Heart left ventricle (tissue), 16 donors: ENCODE measurements at places on chromosomes 12 and 14. TPM values are rescaled to one million over a fixed set of nuclear protein-coding genes. Genes with fewer than 3 reads are reported as not detected.

Gene RASAL1
- total RNA-seq = not detected

Gene EML1
- total RNA-seq = 46.5 TPM

Gene LRP1-AS
- not detected for total RNA-seq

Gene P2RX7
- total RNA-seq = 3.0 TPM

Gene GSC
- 0.37 TPM for total RNA-seq
